ENCODE measurements at places on chromosomes 5 and 9.

- no peak for DNase-seq
Measured at GRCh38 chr5:128674837-128675446, 136.9 kb upstream of the FBN2 start.

DNA sequence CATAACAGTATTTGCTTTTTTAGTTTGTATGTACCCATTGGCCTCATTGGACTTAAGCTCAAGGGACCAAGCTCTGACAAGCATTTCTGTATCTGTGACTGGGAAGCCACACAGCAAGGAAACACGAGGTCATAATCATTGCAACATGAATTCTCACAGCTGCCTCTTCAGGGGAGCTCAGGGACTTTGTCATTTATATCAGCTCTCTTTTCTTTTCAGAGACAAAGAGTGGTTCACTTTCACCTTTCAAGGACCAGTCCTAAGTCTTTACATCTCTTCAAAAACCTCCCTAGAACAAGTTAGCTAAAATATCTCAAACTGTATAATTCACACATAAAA, 58.6 kb downstream of the ADAMTS12 start:
- no peak for DNase-seq

DNA sequence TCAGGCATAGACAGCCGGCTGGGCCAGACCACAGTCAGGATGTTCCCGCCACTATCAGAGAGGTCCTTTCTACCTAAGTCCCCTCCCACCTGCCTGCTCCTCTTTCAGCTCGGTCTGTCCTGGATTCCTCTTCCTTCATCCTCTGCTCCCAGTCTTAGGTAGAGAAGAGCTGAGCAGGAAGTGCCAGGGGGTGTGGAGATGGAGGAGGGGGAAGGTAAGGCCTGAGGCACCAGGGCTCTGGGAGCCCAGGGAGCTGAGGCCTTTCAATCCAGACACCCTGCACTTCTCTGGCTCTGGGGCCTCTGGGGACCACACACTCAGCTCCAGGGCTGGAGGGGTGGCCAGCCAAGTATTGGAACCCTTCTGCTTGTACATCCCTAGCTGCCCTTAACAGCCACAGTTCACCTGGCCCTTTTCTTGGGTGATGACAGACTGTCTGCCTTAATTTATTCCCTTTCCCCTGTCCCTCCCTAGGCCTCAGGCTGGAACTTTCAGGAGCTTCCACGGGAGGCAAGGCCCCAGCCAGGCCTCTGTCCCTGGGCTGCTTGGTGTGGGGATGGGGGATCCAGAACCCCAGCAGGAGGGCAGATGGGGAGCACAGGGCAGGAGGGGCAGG, 15.6 kb downstream of the IRF1 start:
- DNase-seq = no peak

- no peak for DNase-seq
Measured at GRCh38 chr9:132026932-132027585, 52.6 kb downstream of the MED27 start.

DNA sequence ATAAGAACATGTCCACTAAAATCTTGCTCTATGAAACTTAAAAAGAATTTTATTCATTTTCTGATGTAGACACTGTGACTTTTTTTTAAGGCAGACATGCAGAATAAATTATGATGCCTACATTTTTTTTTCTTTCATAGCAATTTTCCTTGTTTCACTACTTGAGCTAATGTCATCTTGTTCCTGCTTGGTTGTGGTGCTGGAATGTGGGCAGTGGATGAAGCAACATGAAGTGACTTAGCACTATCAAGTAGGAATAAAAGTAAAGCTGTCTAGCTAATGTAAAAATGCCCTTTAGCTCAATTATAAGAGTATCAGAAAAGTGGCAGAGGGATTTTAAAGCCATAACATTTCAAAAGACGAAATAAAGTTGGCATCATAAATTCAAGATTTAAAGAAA, 191.0 kb downstream of the ADAMTS6 start:
- no peak for DNase-seq

DNA sequence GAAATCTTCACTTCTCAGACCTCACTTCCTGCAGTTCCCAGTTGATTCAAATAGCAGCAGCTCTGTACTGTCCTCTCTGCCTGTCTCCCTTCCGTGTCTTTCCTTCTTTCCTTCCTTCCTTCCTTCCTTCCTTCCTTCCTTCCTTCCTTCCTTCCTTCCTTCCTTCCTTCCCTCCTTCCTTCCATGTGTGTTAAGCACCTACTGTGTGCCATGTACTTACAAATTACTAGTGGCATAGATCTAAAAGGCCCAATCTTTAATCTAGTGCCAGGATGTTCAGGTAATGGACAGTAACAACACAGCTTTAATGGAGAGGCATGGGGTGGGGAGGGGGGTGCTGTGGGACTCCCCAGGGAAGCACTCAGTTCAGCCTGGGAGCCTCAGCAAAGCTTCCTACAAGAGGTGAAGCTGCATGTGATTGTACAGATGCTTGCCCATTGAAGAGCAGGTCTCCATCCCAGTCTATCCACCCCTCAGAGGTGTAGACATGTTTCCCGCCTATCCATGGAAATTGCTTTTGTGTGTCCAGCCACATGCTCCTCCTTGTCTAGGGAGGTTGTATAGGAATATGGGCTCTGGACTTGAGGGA, 106.0 kb downstream of the RGS3 start:
- no peak for DNase-seq

DNA sequence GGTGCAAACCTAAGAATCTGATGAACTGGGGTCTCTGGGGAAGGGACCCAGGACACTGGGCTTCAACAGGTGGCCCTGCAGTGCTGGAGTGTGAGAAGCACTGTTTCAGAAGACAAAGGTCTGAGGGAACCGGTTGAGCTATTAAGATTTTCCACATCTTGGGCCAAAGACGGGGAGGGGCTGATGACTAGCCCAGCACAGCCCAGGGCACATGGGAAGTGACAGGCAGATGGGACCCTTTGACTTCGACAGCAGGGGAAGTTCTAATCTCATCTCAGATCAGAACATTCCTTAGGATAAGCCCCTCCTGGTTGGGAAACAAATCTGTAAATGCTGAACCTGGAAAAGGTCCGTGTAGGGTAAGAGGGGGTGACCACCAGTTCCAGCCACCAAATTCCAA, 67.4 kb downstream of the RAPGEF1 start:
- DNase-seq = no peak

- no peak for DNase-seq
Measured at GRCh38 chr5:124372457-124372856, 374.0 kb downstream of the ZNF608 start.

- no peak for DNase-seq
Measured at GRCh38 chr9:94183240-94183999, 75.7 kb upstream of the ZNF169 start.

DNA sequence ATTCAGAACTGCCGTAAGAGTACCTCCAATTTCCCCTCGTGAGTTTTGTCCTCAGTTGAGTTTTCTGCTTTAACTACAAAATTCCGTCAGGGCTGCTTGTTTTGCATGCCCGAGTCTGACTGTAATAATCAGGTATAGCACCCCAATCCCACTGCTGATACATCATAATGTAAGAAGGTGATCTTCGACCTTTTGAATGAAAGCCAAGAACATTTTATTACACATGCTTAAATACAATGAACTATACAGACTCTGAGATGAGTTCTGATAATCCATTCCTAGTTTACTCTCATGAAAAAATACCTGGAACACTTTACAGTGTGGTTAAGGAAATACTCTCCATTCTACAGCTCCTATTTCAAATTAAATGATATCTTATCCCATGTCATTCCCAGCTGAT, 49.2 kb upstream of the TSLP start:
- DNase-seq = no peak

DNA sequence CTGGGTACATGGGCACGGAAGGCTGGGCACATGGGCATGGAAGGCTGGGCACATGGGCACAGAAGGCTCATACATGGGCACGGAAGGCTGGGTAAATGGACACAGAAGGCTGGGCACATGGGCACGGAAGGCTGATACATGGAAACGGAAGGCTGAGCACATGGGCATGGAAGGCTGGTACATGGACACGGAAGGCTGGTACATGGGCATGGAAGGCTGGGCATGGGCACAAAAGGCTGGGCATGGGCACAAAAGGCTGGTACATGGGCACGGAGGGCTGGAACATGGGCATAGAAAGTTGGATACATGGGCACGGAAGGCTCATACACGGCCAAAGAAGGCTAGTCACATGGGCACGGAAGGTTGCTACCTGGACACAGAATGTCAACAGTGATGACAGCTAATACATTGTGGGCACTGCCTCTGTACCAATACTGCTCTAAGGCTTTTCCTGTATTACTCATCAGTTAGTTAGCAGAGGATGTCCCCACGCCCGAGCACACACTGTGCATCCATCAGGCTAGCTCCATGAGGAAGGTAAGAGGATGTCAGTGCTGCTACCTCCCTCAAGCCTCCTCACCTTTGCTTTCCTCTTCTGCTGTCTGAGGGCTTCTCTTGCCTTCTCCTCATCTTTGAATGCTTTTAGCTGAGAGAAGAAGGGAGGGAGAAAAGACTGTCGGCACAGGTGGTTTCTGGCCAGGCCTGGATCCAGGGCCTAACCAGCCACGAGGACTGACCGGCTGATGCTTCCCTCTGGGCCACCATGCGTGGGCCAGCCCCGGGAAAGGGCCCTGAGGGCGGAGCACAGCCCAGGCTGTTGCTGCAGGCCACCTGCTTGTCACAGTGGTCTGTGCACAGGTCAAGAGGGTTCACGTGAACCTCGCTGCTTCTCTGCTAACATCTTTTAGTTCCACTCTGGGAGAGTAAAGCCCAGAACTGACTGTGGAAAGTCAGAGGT, 14.3 kb downstream of the GPX3 start:
- no peak for DNase-seq

- DNase-seq = no peak
Measured at GRCh38 chr5:122332599-122333555, 20.8 kb downstream of the SNCAIP start.

GRCh38 chr5:119336845-119337580, 18.8 kb upstream of the TNFAIP8 start:
- no peak for DNase-seq

DNA sequence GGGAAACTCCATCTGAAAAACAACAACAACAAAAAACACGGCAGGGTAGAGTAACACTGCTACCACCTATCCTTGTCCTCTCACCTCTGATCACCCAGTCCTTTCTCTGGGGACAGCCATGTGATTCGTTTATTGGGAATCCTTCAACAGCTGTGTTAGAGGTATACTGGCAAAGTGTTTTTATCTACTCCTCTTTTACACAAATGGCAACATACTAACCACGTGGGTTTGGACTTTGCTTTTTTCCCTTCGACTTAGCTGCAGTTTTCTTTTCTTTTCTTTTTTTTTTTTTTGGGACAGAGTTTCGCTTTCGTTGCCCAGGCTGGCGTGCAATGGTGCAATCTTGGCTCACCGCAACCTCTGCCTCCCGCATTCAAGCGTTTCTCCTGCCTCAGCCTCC, 11.2 kb upstream of the SET start:
- no peak for DNase-seq

DNA sequence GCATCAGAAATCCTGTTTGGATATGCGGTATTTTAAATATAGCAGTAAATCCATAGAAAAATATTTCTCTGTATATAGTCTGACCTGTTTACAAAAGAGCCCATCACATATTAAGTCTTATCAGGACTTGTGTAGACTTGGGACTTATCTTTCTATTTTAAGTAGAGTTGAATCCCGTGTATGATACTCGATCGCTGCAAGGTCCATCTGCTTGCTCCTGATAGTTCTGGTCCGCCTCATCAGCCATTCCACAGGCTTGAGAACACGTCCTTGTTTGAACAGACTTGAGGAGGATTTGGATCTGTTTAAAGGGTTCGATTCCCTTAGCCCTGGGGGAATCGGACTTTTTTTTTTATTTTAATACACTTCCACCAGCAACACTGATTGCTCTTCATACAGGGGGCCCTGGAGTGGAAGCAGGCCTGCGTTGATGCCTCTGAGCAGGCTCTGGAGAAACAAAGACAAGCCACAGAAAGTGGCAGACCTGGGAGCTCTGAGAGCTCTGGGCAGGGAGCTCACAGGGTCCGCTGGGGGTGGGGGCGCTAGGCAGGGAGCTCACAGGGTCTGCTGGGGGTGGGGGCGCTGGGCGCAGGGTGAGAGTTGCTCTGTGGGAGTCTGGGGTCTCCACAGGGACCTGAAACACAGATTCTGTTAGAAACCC, 112.2 kb downstream of the MVB12B start:
- no peak for DNase-seq

DNA sequence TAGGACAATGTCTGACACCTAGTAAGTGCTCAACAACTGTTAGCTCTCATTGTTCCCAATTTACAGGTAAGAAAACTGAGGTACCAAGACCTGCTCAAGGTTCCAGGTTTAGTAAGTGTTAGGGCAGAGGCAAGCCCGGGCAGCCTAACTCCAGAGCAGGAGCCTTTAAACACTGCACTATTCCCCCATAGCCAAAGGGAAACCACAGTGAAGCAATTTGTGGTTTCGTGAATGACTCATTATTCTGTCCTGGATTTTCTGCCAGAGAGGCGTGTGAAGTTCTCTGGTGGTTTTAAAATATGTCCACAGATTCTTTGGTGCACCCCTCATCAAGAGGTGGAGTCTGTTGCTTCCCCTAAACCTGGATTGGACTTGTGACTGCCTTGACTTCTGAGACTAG, 1.0 kb upstream of the MCC start:
- no peak for DNase-seq

GRCh38 chr5:135207866-135208265, 173.8 kb upstream of the PITX1 start:
- no peak for DNase-seq

- no peak for DNase-seq
Measured at GRCh38 chr5:72499730-72500129, 7.5 kb downstream of the ZNF366 start.

DNA sequence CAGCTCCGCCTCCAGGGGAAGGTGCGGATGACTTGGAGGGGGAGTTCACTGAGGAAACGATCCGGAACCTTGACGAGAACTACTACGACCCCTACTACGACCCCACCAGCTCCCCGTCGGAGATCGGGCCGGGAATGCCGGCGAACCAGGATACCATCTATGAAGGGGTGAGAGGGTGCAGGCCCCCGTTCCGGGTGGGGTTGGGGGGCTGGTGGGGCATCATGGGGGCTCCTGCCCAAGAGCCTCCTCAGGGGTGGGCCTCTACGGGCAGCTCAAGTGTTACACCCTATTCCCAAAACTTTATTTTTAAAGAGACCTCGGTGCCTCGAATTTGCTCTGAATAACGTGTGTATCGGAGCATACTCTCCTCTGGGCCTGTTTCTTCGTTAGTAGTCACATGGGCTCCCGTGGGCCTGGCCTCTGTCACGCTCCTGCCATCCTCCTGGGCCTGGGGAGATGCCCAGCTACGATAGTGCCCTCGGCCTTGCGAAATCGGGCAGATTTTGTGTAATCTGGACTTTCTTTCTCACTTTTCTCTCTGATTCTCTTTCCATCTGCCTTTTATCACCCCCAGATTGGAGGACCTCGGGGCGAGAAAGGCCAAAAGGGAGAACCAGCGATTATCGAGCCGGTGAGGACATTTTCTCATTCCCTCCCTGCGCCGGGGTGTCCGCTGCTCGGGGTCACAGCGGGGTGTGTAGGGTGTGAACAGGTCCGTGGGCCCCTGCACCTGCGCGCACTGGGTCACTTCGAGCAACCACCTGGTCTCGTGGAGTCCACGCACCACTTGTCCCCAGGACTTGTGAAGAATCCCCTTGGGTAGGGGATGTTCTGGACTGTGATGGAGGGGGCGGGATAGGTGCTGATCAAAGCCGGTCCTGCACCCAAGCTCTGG, 90.1 kb downstream of the COL5A1 start:
- DNase-seq = no peak

- no peak for DNase-seq
Measured at GRCh38 chr5:82911910-82912309, 165.3 kb downstream of the TMEM167A start.
